ENCODE measurements at places on chromosomes 3 and 15. TPM values are rescaled to one million over a fixed set of nuclear protein-coding genes. Genes with fewer than 3 reads are reported as not detected.

GRCh38 chr3:30357897-30358296, 248.5 kb upstream of the TGFBR2 start:
- peak overlapping the region; percentile 83 for H3K27ac ChIP-seq
- DNase-seq, result peak; percentile 55
- peaks cover 23% of the 10 kb centered on the region for H3K4me1 ChIP-seq
- H3K4me3 ChIP-seq, result no peak overlapping the region
- no peaks in the 10 kb centered on the region for H3K36me3 ChIP-seq

DNA sequence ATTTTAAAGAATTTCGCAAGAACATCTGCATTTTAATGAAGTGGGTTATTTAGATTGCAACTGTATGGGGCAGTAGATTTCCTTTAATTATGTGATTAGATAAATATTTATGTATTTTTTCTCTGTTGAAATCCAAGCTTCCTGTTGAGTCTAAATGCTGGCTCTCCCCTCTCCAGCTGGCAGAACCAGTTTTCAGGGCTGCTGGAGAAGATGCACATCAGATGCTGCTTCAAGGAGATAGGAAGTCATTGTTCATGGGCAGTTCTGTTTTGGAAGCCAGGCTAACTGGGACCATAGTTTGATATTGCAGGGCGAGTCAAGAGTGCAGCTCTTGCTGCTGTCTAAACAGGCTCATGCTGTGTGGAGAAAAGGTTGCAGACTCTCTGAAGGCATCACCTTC, 97.4 kb downstream of the SLC9A9 start:
- H3K27me3 ChIP-seq, result no peaks in the 10 kb centered on the region
- H3K4me3 ChIP-seq, result no peak overlapping the region
- no peaks in the 10 kb centered on the region for H3K4me1 ChIP-seq
- H3K36me3 ChIP-seq, result no peaks in the 10 kb centered on the region
- H3K27ac ChIP-seq, result no peak overlapping the region

DNA sequence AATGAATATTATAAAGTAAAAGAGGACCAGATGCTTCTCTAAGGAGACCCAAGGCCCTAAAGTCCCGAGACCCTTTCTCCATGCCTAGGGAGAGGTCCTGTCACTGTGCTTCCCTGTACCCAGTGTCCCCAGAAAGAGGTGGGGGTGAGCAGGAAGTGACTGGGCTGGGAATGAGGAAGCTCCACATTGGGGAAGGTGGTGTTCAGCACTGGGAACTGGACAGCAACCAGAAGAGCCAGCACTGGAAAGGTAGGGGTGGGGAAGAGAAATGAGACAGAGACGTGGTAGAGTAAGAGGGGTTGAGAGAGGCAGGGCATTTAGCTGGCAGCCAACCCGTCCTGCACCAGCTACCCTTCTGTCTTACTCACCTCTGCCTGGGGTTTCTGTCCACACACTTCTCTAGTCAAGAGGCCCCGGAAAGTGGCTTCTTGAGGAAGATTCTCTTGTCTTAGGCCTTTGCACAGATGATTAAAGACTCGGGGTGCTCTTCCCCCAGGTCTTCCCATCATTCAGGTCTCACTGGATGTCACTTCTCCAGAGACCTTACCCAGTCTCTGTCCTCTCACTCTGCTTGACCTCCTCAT, 12.2 kb downstream of the RRP9 start:
- DNase-seq, result no peak
- H3K27ac ChIP-seq, result no peak overlapping the region
- H3K4me1 ChIP-seq, result no peaks in the 10 kb centered on the region
- H3K4me3 ChIP-seq, result no peak overlapping the region

DNA sequence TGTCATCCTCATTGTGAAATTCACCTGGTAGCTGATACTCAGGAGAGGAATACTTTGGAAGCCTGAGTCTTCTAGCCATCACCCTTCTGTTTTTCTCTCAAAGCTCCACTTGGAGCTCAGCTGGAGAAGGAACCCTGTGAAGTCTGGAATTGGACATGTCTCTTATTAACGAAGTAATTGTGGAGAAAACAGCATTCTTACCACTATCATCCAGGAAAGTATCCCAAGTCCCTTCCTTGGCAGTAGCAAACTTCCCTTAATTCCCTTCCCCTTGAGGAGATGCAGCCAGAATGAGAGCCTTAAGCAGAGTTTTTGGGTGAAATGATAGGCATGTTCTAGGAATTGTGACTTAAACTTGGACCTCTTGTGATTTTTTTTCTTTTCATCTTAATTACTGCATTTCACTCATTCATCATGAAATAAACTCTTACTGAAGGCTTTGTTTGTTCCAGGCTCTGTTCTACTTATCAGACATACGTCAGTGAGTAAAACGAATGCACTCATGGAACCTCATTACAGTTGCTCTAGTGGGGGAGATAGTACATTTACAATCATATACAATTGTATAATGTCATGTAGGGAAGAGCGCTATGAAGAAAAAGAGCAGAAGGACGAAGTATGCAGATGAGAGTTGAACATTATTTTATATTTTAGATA, 30.5 kb upstream of the TCF12 start:
- H3K4me3 ChIP-seq, result peak overlapping the region; percentile 49
- no peak for DNase-seq
- no peaks in the 10 kb centered on the region for H3K27me3 ChIP-seq

DNA sequence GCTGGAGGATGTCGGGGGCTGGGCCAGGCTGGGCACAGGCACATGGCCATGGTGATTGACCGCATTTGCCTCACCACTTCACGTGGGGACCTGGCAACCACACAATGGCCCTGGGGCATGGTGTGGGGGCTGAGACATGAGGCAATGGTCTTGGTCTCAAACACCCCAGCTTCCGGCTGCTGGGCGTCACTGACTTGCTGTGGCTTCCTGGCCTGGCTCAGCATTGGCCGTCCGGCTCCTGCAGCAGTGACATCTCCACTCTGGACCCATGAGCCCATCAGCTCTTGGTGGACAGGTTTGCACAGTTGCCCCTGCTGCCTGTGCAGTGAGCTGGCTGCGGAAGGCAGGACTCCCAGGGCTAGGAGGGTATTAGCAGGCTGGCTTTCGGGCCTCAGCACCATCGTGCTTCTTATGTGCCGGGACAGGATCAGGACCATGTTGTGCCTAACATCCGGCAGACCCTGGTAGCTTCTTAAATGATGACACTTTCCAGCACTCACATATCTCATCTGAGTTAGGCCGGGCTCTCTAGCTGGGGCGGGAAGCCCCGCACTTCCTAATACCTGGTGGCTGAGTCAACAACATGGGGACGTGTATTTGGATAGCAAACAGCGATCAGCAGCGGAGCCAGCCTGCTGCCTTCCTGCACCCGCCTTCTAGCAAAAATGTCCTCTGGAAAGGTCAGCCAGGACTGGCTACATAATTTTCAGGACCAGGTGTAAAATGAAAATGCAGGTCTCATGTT, 34.1 kb downstream of the ZNF710 start:
- no peak for DNase-seq
- H3K27me3 ChIP-seq, result no peaks in the 10 kb centered on the region
- H3K4me3 ChIP-seq, result no peak overlapping the region
- no peak overlapping the region for H3K27ac ChIP-seq
- H3K4me1 ChIP-seq, result no peaks in the 10 kb centered on the region

DNA sequence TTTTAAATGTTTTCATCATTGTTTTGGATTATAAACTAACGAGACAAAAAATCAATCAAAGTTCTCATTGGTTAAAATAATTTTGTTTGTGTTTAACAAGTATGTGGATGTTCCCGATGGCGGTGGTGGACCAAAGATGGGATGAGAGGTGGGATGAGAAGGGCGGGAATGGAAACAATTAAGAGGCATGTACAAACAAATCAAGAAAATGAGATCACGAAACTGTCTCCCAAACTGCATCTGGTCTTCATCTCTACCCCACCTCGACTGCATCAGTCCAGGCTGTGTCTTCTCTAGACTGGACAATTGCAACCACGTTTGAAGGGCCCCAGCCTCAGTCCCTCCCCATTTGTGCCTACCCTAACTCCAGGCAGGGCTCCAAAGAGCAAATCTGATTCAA, 56.1 kb downstream of the SLC12A8 start:
- H3K27me3 ChIP-seq, result no peaks in the 10 kb centered on the region
- peaks cover 25% of the 10 kb centered on the region for H3K4me1 ChIP-seq
- DNase-seq, result no peak

DNA sequence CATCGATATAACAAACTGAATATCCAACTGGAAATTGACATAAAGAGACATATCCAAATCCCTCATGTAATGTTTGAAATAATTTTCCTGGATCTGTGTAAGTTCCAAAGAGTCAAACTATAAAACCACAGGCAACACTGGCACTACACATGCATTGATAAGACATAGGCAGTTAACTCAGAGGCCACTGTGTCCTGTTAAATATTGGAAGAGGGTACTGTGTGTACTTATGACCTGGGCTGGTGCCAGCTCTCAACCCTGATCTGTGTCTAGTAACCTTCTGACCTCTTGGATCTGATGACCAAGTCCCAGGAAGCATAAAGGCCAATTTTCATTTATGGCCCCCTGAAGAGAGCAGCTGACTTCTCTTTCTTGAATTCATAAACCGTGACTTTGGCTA, 4.5 kb downstream of the NR1I2 start:
- no peaks in the 10 kb centered on the region for H3K36me3 ChIP-seq
- no peaks in the 10 kb centered on the region for H3K4me1 ChIP-seq
- H3K27me3 ChIP-seq, result no peaks in the 10 kb centered on the region
- no peak overlapping the region for H3K27ac ChIP-seq
- no peak overlapping the region for H3K4me3 ChIP-seq

Gene SCG5
- 0.87 TPM for total RNA-seq

All from SJSA1 (cell line).